ENCODE measurements at places on chromosomes 7 and 10. TPM values are rescaled to one million over a fixed set of nuclear protein-coding genes. Genes with fewer than 3 reads are reported as not detected.
A peak's percentile ranks its signal among the peaks of the same experiment; 100 is the strongest.

GRCh38 chr7:24573554-24574338 lies 494 bp downstream of the PALS2 start:
- peak; percentile 85 for DNase-seq
- H3K4me1 ChIP-seq, result peaks cover 21% of the 10 kb centered on the region
- H3K36me3 ChIP-seq, result no peaks in the 10 kb centered on the region
- peak overlapping the region; percentile 92 for H3K4me3 ChIP-seq
- H3K27ac ChIP-seq, result peak overlapping the region; percentile 88

AQP1 gene
- 6.7 TPM for total RNA-seq

DNA sequence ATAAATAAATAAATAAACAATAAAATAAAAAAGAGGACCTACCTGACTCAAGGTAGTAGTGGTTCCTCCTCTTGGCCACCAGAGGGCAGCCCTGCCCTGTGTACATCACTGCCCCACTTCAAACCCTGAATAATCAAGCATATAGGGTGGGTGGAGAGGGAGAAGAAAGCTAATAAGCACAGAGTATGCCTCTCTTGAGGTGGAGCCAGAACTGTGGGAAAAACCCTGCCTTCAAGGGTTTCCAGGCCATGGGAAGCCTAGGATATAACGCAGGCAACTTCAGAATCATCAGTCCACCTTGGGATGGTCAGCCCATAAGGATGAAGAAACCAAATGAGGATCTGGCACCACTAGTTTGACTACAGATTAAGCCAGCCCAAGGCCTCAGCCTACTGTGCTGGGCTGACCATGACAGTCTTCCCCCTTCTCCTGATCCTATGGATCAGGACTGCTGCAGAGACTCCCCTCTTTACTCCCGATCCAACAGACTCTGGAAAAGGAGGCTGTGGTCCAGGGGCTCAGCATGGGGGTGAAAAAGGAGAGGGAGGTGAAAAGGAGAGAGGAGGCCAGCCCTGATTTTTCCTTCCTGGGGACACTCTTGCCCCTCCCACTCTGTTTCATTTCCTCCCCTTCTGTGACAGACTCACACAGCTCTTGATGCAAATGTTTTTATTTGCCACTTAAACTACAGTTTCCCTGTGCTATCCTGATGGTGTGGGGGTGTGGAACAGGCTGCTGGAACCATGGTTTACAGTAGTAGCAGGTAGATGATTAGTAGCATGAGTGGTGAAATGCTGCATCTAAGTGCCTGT lies 10.1 kb downstream of the AVPI1 start:
- DNase-seq, result no peak
- no peaks in the 10 kb centered on the region for H3K27me3 ChIP-seq
- peaks cover 26% of the 10 kb centered on the region for H3K36me3 ChIP-seq
- no peak overlapping the region for H3K4me3 ChIP-seq
- no peak overlapping the region for H3K27ac ChIP-seq
- peaks cover 2% of the 10 kb centered on the region for H3K4me1 ChIP-seq

CPED1 gene
- 3.4 TPM for total RNA-seq

- no peaks in the 10 kb centered on the region for H3K36me3 ChIP-seq
- H3K27me3 ChIP-seq, result peaks cover 8% of the 10 kb centered on the region
- no peaks in the 10 kb centered on the region for H3K4me1 ChIP-seq
Measured at GRCh38 chr10:96235326-96236089, 35.9 kb downstream of the BLNK start.

- H3K27ac ChIP-seq, result no peak overlapping the region
- no peaks in the 10 kb centered on the region for H3K4me1 ChIP-seq
- no peaks in the 10 kb centered on the region for H3K36me3 ChIP-seq
Measured at GRCh38 chr10:128047991-128048818, 78.0 kb downstream of the MKI67 start.

- DNase-seq, result no peak
- peaks cover 21% of the 10 kb centered on the region for H3K36me3 ChIP-seq
- H3K27me3 ChIP-seq, result no peaks in the 10 kb centered on the region
Measured at GRCh38 chr10:72164617-72165016, 51.2 kb upstream of the ANAPC16 start.

DNA sequence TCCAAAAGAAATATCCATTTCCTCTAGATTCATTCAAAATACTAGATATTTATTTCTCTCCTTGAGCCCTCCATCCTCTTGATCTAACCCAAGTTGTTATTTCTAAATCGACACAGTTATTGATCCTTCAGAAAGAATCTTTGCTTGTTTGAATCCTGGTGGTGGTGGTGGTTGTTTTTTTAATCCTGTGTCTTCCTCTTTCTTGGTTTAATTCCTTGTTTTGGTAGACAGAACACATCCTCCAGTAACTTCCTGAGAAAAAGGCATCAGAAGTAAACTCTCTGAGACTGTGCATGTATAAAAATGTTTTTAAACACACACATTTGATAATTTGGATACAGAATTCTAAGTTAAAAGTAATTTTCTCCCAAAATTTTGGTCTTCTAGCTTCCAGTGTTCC lies 49.9 kb downstream of the SIRT1 start:
- no peak for DNase-seq
- peak overlapping the region; percentile 42 for H3K27ac ChIP-seq
- no peaks in the 10 kb centered on the region for H3K4me1 ChIP-seq
- no peak overlapping the region for H3K4me3 ChIP-seq
- H3K27me3 ChIP-seq, result no peaks in the 10 kb centered on the region
- H3K36me3 ChIP-seq, result peaks cover 40% of the 10 kb centered on the region

DNA sequence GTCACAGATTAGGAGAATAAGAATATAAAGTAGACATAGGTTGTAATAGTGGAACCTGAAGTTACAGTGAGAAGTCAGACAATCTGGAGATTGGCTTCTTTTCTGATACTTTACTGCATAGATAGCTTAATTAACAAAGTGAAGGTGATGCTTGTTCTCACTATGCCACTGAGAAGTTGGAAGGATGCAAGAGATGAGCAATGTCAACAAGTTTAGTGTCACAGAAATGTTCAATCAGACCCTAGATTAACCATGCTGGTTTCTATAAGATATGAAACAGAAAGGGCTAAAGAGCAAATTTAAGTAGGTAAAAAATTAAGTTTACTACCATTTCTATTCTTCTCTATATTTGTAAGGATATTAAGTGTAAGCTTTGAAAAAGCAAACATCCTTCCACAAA lies 838.6 kb upstream of the SORCS1 start:
- no peaks in the 10 kb centered on the region for H3K36me3 ChIP-seq
- no peaks in the 10 kb centered on the region for H3K4me1 ChIP-seq
- DNase-seq, result no peak
- no peak overlapping the region for H3K4me3 ChIP-seq

DNA sequence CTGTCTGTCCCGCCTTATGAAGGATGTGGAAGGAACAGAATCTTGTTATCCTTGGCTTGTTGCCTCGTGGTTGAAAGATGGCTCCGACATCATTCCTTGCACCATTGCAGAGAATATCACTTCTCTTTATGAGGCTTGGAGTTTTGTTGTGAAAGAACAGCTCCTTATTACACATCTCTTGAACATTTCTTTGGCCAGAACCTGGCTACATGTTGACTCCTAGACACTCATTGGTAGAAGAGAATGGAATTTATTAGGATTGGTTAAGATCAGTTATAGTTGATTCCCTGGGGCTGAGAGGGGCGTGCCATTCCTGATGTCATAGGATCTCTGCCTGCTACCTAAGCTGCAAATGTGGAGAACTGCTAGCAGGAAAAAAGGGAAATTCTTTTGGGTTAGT lies 180.5 kb upstream of the CTBP2 start:
- peaks cover 14% of the 10 kb centered on the region for H3K27me3 ChIP-seq
- H3K4me3 ChIP-seq, result no peak overlapping the region
- no peak for DNase-seq
- H3K27ac ChIP-seq, result no peak overlapping the region
- H3K4me1 ChIP-seq, result no peaks in the 10 kb centered on the region
- no peaks in the 10 kb centered on the region for H3K36me3 ChIP-seq

KLLN gene
- 0.46 TPM for total RNA-seq

GHRHR gene
- total RNA-seq, result not detected

FFAR4 gene
- total RNA-seq, result not detected
